NCI-H1694 treated with DMSO at 0.1 percent for 48 hours (cell line): ENCODE measurements at places on chromosomes 12 and 14.

- DNase-seq: no peak
Observed at GRCh38 chr14:74836251-74836960, 39.5 kb downstream of the PROX2 start.

GRCh38 chr14:52131640-52132320 is 62.9 kb upstream of the NID2 start:
- DNase-seq: peak; percentile 90

DNA sequence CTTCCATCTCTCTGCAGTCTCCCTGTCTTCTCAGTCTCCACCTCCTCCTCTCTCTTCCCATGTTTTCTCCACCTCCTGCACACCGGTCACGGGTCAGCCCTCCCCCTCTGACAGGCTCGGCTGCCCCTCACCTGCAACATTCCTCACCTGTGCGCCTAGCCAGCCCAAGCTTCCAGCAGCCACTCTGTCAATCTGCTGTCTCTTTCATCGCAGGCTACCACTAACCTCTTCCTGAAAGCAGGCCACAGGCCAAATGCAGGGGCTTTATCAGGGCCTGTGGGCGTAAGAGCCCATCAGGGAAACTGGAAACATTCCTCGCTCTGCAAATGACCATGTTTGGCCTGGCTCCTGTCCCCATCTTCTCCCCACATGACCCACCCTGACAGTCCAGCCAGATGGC is 34.5 kb downstream of the CMKLR1 start:
- no peak for DNase-seq

- no peak for DNase-seq
Observed at GRCh38 chr12:88756153-88756552, 175.9 kb upstream of the KITLG start.

- no peak for DNase-seq
Observed at GRCh38 chr12:122090759-122091515, 12.4 kb downstream of the MLXIP start.

DNA sequence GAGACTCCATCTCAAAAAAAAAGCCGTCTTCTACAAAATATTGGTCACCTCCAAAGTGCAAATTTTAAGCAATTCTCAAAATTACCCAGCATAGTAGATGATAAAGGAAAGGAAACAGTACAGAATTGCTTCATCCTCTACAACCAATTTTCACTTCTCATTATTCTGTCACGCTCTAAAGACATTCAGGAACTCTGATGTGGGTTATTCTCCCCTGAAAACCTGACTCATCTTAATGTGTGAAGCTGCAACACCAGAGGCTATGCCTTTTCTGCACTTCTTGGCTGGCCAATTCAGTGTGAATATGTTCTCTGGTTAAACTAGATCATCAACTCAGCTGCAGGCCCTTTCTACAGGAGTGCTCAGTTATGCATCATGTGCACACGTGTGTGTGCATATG is 11.0 kb downstream of the PTGER2 start:
- DNase-seq: no peak

DNA sequence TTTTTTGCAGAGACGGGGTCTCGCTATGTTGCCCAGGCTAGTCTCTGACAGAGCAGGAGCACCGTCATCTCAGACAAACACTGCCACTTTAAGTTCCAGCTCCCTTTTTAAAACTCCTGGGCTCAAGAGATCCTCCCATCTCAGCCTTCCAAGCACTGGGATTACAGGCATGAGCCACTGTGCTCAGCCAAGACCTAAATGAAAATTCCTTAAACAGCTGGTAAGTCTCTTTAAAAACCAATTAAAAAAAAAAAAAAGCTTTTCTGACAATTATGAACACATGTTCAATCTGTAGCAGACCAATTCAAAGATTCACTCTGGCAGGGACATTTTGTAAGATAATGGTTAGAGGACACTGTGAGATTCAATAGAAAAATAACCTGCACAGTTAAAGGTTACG is 77.8 kb downstream of the HECTD4 start:
- peak; percentile 9 for DNase-seq

- DNase-seq: no peak
Observed at GRCh38 chr14:94066089-94066676, 14.8 kb downstream of the DDX24 start.

DNA sequence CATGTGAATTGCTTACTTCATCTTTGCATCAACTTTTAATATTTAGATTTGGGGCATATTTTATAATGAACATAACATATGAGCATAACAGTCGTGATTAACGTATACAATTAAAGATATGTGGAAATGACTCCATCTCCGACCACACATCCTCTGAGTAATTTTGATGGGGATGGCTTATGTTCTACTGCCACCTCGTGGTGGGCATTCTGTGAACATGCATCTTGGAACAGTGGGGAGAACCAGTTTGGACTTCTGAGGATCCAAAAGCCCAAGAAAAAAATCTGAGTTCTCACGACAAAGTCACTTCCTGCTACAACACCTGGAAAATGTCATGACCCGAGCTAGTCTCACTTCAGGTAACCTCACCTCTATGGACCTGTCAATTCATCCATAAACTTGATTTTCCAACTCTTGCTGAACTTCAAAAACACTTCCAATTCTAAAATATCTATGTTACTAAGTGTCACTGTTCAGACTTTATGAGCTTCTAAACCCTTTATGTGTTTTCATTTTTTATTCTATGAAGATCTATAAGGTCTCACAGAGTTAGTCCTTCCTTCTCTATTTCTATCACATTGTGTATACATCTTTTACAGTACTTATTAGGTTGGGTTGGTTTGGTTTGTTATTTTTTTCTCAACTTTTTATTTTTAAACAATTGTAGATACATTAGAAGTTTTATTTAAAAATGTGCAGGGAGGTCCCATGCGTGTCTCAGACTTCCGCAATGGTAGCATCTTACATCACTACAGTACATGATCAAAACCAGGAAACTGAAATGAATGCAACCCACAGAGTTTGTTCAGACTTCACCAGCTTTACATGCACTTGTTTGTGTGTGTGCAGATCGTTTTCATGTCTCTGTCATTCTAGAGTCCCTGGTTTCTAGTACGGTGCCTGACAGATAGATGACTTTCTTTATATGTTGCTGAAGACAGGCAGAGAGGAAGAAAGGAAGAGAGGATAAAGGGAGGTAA is 38.2 kb upstream of the STAB2 start:
- peak; percentile 61 for DNase-seq

- DNase-seq: no peak
Observed at GRCh38 chr12:31031951-31032335, 41.7 kb upstream of the DDX11 start.

DNA sequence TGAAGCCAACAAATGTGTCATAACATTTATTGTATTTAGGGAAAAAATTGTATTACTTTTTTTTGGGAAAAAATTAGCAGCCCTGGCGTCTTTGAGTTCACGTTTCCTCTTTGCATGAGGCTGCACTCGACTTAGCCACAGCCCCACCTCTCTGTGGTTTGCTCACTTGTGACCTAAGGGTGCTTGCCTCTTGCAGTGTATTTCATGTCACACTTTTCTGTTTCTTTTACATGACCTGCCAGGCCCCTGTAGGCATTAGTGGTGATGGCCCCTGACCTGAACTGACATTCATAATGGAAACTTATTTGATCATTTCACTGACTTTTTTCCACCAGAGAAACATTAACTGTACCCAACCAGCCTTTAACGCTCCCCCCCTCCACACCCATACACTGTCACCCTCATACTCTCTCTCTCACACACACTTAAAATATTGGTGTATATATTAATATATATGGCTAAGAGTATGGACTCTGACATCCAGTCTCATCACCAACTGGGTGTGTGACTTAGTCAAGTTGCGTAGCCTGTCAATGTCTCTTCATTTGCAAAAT is 122.9 kb downstream of the PRKCH start:
- no peak for DNase-seq

DNA sequence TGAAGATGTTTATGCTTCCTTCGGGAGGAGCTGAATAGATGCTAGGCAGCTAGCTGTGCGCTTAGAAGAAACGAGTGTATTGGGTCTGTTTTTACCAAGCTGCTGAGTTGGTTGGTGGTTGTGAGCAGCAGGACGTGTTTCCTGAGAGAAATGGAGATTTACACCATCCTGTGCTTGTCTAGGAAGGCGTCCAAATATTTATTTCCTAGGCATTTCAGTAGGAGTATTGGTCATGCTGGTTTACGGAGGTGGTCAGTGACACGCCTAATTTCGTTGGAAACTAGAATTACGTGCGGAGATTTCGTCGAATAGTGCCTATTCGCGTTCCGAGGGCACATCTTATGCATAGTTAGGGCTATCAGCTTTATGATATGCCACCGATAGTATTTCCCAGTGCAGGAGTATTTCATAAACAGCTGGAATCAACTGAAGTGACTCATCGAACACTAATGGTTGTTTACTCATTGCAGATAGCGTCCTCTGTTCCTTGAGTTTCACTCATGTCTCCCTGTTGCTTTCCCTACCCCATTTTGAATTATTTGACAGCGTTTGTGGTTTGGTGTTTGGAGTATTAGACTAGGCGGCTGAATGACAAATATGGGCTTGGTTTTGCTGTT is 780 bp downstream of the TBC1D15 start:
- DNase-seq: no peak

GRCh38 chr12:69254046-69254445 is 14.7 kb downstream of the CPSF6 start:
- peak; percentile 17 for DNase-seq

GRCh38 chr12:5262450-5262849 is 169.5 kb upstream of the NTF3 start:
- DNase-seq: no peak

DNA sequence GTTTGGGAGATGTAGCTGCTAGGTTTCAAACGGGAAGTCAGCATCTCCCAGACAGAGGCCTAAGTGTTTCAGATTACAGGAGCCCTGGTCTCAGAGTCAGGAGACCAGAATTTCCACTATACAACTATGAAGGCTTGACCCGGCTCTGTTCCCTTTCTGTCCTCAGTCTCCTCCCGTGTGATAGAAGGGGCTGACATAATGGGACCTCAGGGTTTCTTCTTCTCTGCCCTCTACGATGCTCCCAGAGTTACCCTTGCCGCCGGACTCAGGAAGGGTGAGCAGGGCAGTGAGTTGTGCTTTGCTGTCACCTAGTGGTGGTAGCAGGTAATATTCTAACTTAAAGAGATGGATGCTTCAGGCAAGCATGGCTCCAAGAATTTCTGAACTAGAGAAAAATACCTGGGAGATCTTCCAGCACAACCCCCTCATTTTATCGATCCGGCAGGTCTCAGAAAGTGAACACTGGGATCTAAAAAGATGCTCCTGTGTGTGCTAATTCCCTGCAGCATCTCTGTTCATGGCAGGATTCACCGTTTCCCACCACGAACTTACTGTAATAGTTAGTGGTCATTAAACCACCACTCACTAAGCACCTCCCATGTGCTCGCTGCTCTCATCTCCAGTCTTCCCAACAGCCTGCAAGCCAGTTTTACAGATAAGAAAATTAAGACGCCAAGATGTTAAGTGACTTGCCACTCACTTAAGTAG is 84.4 kb downstream of the VWF start:
- peak; percentile 76 for DNase-seq

GRCh38 chr14:103033681-103034096 is 23.7 kb downstream of the CDC42BPB start:
- no peak for DNase-seq

- DNase-seq: no peak
Observed at GRCh38 chr14:91829511-91829910, 37.8 kb downstream of the TC2N start.

DNA sequence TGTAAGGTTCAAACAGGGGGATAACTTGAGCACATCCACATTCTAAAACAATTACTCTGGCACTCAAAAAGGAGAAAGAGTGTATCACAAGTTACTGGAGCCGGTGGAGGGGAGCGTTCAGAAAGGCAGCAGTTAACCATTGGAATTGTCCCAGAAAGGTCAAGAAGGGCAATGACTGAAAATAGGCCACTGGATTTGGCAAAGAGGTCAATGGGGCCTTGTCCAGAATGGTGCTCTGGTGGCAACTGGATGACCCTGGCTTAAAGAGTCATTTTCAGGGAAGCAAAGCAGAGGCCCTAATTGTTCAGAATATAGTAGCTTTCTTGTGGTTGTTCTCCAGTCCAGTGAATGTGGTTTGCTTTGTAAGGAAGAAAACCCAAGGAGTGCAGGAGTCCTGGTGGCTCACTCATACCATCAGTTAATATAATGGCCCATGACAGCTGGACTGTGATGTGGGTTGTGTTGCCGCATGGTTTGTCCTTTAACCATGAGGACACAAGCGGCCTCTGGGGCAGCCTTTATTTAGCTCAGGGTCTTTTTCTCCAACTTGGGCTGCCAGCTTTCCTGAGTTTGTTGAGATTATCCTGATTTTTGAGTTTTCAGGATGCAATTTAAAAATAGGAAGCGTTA is 142.8 kb upstream of the PELI2 start:
- DNase-seq: no peak

DNA sequence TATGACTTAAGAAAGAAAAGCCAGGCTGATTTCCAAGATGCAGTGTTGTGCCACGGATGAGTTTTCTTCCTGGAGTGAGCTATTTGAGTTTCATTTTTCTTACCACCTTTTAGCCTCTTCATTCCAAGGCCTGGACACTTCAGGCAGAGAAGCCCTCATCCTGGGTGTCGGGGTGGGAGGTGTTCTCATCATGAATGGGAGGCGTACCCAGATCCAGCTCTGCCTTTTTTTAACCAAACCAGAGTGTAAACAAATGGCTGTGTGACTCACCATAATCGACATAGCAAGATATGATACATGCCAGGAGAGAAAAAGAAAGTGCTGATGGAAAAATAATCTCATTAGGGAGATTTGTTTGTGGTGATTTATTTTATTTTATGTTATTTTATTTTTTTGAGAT is 79.9 kb downstream of the ARF6 start:
- no peak for DNase-seq

DNA sequence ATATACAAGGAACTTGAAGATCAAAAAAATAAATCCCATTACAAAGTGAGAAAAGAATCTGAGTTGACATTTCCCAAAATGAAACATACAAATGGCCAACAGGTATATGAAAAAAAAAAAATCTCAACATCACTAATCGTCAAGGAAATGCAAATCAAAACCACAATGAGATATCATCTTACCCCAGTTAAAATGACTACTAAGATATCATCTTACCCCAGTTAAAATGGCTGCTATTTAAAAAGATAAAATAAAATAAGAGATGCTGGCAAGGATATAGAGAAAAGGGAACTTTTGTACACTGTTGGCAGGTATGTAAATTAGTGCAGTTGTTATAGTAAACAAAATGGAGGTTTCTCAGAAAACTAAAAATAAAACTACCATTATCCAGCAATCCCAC is 44.4 kb downstream of the PLEKHG7 start:
- no peak for DNase-seq
